Activated T-cell treated with anti-CD3 and anti-CD28 coated beads for 1 hour (primary cell): ENCODE measurements at places on chromosomes 1 and 21.

DNA sequence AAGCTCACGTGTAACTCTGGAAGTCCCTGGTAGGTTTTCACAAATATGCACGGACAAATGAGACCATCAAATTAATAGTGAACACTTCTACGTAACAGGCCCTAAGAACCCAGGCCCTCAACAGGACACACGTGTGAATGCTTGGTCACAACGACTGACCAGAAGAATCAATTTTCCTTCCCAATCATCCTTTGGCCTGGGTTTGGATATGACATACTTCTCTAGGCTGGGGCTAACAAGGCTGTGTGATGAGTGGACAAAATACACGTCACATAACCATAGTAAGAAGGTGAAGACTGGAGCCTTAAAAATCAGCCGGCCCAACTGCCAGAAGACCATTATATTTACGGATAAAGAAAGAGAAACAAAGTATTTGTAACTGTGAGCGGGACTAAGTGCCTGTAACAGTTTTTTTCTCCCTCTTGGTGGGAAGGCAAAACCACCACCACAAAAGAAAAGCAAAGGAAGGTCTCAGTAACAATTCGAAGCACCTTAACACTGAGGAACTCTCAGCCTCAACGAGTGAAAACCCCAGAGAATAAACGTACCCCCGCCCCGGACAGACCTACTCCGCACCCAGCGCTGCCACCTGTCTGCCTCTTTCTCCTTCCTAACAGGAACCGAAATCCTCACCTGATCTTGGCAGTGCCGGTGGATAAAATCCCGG lies 450 bp downstream of the SDE2 start:
- no peak for DNase-seq

DNA sequence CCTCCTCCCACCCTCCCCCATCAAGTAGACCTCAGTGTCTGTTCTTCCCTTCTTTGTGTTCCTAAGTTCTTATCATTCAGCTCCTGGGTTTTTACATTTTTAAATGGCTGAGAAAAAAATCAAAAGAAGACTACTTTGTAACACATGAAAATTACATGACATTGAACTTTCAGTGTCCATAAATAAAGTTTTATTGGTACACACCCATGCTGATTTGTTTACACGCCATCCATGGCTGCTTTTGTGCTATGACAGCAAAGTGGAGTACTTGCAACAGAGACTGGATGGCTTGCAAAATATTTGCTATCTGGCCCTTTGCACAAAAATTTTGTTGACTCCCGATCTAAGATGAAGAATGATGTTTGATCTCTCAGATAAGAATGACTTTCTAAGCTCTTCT lies 171.4 kb downstream of the PRDM2 start:
- no peak for DNase-seq

GRCh38 chr1:31633117-31633516 lies 11.6 kb downstream of the PEF1 start:
- DNase-seq, result no peak

- no peak for DNase-seq
These were observed 2.4 kb upstream of the PIK3R3 start for GRCh38 chr1:46134660-46135331.

- DNase-seq, result no peak
These were observed 33.8 kb downstream of the PEX14 start for GRCh38 chr1:10508511-10508951.

- DNase-seq, result no peak
These were observed 69.2 kb downstream of the FASLG start for GRCh38 chr1:172727956-172728603.

- DNase-seq, result no peak
These were observed 160.2 kb downstream of the COP1 start for GRCh38 chr1:176046926-176047325.

DNA sequence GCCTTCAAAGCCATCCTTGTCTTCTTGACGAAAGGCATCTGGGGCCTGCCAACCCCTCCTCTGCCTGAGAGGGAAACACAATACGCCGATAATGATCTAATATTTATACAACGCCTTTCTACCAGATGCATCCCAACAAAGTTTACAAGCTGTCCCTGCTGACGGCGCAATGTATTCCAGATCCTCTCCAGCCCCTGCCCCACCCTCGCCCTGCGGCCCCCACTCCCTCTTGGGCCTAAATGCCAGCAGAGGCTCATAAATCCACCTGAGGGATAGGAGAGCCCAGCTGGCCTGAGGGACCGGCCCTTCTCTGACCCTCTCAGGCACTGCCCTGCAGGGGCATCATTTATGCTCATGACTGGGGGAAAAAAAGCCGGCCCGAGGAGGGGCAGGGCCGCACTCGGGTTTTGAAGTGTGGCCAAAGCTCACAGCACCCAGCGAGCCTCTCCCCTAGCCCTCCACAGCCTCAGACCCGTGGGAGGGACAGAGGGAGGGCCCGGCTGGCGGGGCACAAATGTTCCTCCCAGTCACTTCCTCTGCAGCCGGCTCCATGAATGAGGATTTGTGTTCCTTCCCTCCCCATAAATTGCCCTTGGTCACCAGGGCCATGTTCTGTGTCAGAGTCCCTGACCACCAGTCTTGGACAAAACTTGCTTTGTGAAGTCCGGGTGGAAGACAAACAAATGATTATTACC lies 140.3 kb downstream of the FOXD2 start:
- DNase-seq, result no peak

- DNase-seq, result no peak
These were observed 272.2 kb downstream of the LMO4 start for GRCh38 chr1:87600854-87601253.

DNA sequence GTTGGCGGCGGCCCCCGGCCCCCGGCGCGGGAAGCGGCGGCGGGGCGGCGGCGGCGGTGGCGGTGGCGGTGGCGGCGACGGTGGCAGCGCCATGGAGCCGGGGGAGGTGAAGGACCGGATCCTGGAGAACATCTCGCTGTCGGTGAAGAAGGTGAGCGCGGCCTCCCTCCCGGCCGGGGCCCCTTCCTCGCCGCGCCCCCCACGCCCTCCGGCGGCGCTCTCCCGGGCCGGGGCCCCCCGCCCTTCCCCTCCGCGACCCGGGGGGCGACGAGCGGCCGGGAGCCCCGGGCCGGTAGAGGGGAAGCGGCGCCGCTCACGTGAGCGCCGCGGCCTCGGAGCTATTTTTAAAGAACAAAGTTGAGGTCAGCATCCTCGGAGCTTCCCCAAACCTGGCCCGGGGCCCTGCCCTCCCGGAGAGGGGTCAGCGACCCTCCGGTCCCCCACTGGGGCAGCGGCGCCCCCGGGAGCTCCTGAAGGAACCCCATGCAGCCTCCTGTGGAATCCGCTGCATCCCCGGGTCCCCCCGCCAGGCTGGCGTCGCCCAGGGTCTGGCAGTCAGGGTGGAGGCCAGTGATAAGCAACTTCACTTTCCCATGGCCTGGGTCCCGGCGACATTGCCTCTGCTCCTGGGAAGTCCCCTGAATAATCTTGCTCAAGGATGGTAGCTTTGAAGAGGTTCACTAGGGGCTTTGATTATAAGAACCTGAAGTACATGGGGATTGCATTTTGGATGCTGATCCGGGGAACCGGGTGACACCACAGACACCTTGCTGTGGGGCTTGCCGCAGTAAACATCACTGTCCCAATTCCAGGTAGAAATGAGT lies 560 bp downstream of the PLEKHM2 start:
- peak; percentile 19 for DNase-seq

- DNase-seq, result no peak
These were observed 71.2 kb downstream of the DPYD start for GRCh38 chr1:97849345-97850340.

DNA sequence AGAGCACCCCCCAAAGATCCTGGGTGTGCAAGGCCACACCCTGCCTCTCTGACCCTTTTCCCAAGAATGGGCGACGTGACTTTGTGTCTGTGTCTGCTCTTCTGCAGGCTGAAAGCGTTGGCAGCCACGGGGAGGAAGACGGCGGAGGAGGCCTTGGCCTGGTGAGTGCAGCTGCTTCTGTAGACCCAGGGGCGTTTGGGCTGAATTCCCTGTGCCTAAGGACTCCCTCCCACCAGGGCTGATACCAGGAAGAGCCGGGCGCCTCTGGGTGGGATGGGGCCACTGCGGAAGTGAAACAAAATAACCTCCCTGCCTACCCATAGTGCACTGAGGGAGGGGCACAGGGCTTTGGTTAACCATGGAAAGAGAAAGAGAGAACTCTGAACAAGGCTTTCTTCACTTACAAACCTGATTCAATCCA lies 2.5 kb downstream of the UBASH3A start:
- no peak for DNase-seq
